ENCODE measurements at places on chromosomes 2 and 18.
A peak's percentile ranks its signal among the peaks of the same experiment; 100 is the strongest.

DNA sequence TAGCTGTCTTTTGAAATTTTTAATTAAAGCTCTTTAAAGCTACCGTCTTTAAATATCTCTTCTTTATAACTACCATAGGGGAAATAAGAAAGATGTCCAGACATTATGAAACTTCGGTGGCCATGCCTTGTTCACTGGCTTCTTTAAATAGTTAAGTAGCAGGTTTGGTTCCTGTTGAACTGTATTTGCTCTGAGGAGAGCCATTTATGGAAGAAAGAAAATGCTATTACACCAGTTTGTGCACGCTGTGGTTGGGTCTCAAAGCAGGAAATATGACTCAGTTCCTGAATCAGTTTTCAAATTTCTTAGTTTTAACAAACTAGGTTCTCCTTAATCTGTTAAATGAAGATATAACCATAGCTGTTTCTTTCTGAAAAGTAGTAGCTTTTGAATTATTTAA, 12.2 kb downstream of the ARPC2 start:
- no peak for DNase-seq

DNA sequence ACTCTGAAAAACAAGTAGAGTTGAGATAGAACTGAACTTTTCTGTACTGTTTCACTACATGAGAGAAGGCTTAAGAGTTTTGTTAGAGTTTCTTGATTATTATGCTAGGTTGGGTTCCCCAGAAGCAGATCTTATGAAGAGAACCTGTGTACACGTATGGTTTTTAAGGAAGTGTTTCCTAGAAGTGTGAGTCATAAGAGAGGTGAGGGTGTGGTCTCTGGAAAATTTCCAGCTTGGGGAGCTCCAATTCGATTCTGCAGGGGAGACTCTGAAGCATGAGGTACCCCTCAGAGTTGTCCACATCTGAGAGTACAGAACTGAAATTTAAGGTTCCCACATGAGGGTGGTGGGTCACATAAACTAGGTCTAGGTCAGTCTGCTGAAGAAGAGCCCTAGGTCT, 83.3 kb upstream of the MAP2 start:
- DNase-seq, result no peak

- no peak for DNase-seq
Measured at GRCh38 chr2:176558574-176559140, 289.4 kb downstream of the MTX2 start.

- DNase-seq, result no peak
Measured at GRCh38 chr2:126413079-126413478, 242.9 kb upstream of the GYPC start.

DNA sequence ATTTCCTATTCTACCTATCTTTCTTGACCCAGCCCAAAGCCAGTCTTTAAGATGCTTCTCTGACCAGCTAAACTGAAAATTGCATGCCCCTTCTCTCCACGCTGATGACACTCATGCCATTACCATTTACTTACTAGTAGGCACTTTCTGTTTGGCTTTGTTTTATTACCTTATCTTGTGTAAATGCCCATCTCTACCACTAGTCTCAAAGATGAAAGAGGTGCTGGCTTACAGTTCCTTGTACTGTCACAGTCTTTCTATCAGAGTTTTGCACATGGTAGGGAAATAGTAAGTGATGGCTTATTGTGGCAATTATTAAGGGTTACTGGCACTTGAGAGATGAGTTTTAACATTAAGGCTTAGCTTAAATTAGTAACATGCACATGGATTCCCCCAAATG, 352.1 kb downstream of the RBM43 start:
- DNase-seq, result no peak

DNA sequence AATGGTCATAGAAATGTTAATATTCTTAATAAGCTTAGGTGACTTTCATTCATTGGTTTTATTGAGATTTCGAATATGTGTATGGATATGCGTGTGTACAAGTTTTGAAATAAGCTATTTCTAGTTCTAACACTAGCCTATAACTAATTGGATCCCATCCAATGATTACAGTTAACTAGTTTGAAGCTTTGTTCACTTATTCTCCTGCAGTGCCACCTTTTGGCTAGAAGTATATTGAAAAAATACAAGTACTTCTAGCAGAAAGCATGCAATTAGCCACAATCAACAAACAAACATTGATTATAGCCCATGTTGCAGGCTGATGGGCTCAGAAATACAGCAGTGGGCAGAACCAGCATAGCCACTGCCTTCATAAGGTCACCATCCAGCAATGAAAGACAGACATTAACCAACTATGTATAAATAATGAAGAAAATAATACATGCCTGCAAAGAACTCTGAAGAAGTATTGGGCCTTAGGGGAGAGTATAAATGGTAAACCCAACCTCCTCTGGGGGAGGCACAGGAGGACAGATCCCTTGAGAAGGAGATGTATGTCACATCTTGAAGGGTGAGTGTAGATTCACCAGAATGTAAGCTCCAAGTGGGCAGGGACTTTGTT, 5.1 kb upstream of the PIEZO2 start:
- peak; percentile 20 for DNase-seq

GRCh38 chr2:112850588-112850987, 14.0 kb upstream of the IL1B start:
- DNase-seq, result no peak

DNA sequence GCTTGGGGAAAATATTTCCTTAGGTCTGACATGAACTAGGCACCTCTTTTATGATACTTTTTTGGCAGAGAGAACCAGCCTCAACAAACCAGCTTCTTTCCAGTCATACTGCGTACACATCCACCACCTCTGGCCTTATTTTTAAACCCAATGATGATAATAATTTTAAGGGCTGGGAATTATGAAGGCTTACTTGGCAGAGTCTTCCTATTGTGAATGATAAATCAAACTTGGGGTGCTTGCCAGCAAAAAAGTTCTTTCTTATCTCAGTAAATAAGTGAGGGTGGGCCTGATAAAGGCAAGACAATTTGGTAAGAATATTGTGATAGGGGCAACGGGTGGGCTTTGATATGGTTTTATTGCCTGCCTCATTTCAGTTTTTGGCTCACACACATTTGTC, 1230.2 kb upstream of the ZEB2 start:
- DNase-seq, result no peak

GRCh38 chr2:217277646-217278398, 418.0 kb upstream of the TNP1 start:
- no peak for DNase-seq

Data from iPS-NIHi11 (cell line).